ENCODE measurements at places on chromosomes 11 and 22.
A peak's percentile ranks its signal among the peaks of the same experiment; 100 is the strongest.

DNA sequence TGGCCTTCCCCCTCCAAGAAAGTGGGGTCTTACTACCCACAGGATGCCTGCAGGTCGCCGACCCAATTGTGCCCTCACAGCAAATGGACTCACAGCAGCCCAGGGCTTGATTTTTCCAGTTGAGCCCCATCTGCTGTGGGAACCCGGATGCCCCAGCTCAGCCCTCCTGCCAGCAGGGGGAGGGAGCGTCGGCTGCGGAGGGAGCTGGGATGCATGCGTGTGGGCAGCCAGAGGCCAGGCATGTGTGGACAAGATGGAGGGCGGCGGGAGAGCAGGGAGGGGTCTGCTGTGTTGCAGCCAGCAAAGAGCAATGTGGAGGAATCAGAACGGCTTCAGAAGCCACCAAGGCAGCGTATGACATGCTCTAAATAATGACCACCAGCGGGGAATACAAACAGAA lies 41.0 kb upstream of the EIF3D start:
- DNase-seq: no peak

DNA sequence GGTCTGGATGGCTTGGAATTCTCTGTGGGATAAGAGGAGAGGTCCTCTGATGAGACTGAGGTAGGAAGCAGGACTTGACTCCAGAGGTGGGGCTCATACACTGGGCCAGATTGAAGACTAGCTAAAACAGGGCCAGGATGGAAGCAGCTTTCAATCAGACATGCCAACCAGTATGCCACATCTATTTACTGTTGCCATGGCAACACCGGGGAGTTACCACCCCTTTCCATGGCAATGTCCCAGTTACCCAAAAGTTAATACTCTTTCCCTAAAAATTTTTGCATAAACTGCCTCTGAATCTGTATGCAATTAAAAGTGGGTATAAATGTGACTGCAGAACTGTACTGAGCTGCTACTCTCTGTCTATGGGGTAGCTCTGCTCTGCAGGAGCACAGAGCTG lies 247.5 kb upstream of the ZBED5 start:
- no peak for DNase-seq

DNA sequence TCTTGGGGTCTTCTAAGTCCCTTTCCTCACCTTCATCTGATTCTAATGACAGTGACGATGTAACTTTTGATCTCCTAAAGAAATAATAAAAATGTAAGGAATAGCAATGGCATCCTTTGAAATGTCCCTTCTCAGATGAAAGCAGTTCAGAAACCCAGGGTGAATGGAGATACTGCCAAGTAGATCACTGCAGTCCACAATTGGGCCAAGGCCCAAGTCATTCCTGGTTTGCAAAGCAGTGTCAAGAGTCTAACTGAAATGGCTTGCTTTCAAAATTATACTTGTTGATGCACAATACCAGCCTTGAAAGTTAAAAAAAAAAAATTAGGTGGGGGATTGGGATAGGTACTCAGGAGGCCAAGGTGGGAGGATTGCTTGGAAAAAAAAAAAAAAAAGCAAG lies 20.4 kb downstream of the ASCC2 start:
- DNase-seq: no peak

- no peak for DNase-seq
Observed at GRCh38 chr22:36583546-36583945, 54.6 kb upstream of the EIF3D start.

- no peak for DNase-seq
Observed at GRCh38 chr11:12056119-12056518, 47.7 kb upstream of the DKK3 start.

GRCh38 chr22:28728621-28729313 lies 12.9 kb downstream of the CHEK2 start:
- no peak for DNase-seq

- DNase-seq: no peak
Observed at GRCh38 chr22:23205339-23206049, 25.2 kb downstream of the BCR start.

DNA sequence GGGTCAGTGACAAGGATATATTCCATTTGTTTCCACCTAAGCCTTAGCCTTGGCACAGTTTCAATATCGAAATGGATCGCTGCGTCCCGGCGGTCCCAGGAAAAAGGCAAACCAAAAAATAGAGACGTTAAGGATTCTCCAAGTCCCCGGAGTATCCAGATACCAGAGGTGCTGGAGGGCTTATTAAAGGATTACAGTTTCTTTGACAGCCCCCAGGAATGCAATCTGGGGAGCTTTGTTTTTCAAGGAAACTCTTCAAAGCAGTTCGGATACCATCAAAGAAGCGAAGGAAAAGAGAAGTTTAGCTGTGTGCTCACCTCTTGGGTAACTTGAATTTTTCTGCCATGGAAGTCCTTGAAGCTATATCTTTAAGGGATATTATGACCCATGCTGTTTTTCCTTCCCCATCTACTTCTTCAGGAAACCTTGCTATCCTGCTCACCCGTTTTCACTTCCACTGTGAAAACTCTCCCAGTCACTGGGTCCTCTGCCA lies 600 bp upstream of the GPR83 start:
- no peak for DNase-seq

DNA sequence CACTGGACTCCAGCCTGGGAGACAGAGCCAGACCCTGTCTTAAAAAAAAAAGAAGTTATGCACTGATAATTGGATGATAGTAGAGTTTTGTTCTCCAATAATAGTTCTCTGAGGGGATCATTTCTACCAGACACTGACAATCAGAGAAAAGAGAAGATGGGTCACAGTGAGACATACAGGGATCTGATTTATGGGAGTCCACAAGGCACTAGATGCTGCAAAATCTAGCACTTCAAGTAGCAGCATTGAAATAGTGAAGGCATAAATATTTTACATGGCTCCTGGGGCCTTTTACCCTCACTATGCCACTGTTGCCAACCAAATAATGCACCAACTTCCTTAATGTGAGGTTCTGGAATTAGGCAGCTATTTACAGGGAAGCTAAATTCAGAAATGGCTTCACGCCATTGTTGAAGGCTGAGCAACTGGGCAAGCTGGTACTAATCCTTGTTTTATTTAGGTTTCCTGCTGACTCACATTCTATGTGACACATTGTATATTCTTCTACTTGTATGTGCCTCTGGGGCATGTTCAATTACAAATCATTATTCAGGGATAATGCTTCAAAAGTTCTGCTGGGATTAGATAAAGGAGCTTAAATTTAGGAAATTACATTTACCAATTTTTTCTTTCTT lies 38.2 kb upstream of the ABTB2 start:
- DNase-seq: no peak

DNA sequence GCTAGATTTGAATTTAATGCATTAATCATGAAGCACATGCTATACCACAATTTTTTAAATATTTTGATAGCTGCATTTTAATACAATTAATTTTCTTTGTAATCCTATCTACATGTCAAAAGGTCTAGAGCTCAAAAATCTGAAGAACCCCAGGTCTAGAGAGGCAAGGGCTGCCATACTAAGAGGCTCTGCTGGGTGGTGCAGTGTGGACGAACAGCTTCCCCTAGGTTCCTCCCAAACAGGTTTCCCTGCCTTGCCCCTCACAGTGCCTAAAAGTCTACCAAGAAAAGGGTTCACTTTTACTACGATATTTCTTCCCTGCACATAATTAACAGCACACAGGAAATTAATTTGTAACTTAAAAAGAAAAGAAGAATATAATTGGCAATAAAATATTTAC lies 681.1 kb downstream of the OPCML start:
- DNase-seq: no peak

DNA sequence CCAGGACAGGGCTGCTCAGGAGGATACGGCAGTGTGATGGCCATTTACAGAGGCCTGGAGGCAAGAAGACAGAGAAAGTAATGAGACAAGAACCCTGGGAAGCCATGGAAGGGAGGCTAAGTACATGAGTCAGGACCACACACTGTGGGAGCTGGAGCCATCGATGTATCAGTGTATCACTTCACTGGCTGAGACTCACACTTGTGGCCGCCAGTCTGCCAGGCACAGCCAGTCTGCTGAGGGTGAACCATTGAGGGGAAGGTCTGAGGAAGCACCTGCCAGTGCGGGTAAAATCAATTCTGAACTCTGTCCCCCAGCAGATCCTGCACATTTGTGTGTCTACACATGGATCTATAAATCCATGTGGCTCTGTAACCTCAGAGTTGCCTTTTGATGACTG lies 195.6 kb downstream of the GRIK4 start:
- DNase-seq: no peak

GRCh38 chr11:67211656-67212436 lies 54.4 kb upstream of the GRK2 start:
- no peak for DNase-seq

DNA sequence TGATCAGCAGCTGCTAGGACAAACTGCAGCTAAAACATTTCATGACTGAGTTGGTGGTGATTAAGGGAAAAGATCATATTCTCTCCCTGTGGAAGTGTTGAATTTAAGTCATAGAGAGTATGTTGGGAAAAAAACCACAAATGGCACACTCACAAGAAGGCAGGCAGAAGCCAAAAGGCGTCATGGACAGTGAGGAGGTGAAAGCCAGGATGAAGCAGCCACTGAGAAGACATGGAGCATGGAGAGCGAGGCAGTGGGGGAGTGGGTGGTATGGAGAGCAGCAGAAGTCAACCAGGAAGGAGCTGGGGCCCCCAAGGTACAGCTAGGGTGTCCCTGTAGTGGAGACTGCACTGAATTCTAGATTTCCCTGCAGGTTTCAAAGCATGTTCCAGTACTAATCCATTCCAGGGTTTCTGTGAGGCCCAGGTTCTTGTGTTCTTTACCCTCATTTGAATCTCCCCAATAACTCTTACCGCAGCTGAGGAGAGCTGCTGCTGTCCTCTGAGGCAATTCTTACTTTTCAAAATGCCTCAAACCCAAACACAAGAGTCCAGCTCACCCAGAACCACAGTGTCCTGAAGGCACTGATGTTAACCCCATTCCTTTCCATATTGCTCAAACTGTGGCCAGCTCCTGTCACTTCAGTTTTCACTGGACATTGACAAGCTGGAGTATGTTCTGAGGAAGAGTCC lies 191.8 kb upstream of the E2F8 start:
- no peak for DNase-seq

- peak; percentile 31 for DNase-seq
Observed at GRCh38 chr11:66880496-66881450, 23.9 kb downstream of the LRFN4 start.

GRCh38 chr11:70779433-70780245 lies 381.3 kb downstream of the CTTN start:
- DNase-seq: no peak

DNA sequence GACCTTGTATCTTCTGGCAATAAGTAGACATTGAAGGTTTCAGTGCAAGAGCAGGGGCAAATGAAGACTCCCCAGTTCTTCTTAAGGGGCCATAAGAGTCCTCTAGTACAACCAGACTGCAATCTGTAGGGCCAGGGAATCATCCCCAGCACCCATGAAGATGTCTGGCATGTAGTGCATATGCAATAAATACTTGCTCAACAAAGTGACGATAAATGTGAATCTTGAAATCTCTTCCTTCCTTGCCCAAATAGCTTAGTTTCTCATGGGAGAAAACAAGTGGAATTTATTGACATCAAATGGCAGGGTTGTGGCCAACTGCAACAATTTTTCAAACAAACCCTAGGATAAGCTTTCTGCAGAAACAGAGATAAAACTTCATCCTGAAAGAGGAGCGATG lies 107.6 kb downstream of the ABTB2 start:
- DNase-seq: no peak

DNA sequence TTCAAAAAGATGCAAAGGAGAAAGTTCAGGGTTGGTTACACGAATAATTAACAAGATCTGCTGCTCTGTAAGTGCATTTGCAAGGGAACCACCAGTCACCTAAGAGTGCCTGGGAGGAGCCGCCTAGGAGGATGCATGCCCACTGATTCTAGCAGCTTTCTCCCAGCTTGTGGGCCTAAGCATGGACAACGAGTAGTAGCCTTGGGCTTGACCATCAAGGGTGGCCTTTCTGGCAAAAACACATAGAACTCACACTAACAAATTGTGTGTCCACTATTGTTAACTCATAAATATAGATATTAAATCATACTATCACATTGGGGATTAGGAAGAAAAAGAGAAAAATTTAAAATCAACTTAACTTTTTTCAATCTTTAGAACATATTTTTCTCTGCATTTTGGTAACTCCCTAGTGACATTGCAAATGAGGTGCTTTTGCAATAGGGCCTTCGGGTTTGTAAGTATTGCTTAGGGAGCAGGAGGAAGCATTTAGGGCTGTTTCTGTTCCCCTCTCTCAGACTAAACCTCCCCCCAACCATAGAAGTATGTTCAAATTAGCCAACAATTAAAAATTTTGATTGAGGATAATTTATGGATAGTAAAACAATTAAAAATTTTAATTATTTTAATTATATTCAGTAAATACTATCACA lies 57.3 kb upstream of the CEP295 start:
- no peak for DNase-seq

- DNase-seq: no peak
Observed at GRCh38 chr11:35802221-35802620, 139.6 kb downstream of the TRIM44 start.

GRCh38 chr22:39182478-39183030 lies 30.1 kb upstream of the CBX7 start:
- no peak for DNase-seq

- DNase-seq: no peak
Observed at GRCh38 chr11:118662401-118663271, 16.8 kb downstream of the TREH start.

DNA sequence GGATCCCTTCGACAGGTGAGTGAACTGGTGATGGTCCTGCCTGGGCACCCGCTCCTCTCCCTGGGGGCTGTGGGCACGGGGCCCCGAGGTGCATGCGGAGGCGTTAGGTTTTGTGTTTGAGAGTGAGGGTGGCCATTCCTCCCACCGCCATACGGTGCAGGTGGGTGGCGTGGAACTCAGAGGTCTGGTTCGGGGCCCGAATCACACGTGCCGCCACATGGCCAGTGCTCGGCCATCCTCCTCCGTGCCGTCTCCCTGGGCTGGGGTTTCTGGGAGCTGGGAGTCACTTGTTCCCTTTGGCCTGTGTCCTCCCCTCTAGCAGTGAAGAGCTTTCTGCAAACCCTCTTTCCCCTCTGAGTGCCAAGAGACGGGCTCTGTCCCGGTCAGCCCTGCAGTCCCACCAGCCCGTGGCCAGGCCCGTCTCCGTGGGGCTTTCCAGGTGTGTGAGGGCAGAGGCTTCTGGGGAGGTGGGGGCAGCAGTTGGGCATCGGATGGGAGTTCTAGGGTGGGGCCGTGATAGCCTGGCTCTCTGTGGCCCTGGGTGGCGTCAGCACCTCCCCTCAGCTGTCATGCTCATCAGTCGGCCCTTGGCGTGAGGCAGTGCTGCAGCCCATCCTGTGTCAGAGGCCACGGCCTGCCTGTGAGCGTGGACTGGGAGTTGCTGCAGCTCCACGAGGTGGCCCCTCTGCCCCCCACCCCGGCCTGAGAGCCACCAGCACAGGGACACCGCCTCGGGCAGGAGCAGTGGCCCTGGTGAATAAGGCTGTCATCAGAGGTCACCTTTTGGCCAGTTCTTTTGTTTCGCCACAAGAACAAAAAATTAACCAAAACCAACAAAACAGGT lies 10.2 kb downstream of the IRF7 start:
- DNase-seq: no peak

- DNase-seq: peak; percentile 5
Observed at GRCh38 chr22:49243965-49244364, 583.7 kb downstream of the BRD1 start.

Measured in activated naive CD4-positive, alpha-beta T cell treated with anti-CD3 and anti-CD28 coated beads, Interleukin-2, amount 10 ng/mL, durations not matched to agents 7 days and 5 days (primary cell).